Activated CD4-positive, alpha-beta memory T cell treated with anti-CD3 and anti-CD28 coated beads, Interleukin-2, amount 10 ng/mL, durations not matched to agents 7 days and 5 days (primary cell): ENCODE measurements at places on chromosomes 7 and 10. TPM values are rescaled to one million over a fixed set of nuclear protein-coding genes. Genes with fewer than 3 reads are reported as not detected.
A peak's percentile ranks its signal among the peaks of the same experiment; 100 is the strongest.

The OPALIN gene
- not detected for total RNA-seq

The TRPV6 gene
- not detected for total RNA-seq

- no peak for DNase-seq
These were observed 20.2 kb downstream of the TAS2R16 start for GRCh38 chr7:122975341-122975740.

DNA sequence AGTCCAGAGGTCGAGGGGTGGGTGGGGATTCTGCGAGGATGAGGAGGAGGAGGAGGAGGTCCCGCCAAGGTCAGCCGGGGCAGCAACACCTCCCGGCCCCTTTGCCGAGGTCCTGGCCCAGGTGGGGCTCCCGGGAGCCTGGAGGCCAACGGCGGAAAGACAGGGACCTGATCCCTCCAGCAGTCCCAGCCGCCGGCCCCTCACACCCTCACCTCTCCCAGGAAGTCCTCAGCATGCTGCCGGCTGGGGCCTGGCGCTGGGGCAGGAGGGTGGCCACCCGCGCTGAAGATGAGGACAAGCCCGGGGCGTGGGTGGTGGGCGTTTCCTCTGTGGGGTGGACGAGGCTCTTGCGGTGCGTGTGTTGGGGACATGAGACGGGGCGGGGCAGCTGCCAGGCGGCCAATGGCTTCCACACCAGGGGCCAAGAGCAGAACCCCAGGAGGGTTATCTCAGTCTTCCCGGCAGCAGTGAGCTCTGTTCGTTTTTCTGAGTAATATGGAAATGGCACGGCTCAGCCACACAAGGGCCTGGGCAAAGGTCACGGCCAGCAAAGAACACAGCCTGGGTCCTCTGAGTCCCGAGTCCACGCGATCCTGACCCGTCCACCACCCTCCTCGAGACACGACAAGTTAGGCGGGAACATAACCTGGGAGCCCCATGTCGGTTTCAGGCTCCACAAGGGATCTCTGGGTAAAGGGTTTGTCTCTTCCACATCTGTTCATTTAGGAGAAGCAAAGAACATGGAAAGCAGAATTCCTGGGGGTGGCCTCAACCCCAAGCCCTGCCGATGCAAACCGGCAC lies 82.9 kb upstream of the PDGFA start:
- DNase-seq, result peak; percentile 54

GRCh38 chr7:45104844-45105587 lies 6.5 kb downstream of the TBRG4 start:
- no peak for DNase-seq

The WASL gene
- 7.1 TPM for total RNA-seq

The GPR141 gene
- total RNA-seq, result not detected

DNA sequence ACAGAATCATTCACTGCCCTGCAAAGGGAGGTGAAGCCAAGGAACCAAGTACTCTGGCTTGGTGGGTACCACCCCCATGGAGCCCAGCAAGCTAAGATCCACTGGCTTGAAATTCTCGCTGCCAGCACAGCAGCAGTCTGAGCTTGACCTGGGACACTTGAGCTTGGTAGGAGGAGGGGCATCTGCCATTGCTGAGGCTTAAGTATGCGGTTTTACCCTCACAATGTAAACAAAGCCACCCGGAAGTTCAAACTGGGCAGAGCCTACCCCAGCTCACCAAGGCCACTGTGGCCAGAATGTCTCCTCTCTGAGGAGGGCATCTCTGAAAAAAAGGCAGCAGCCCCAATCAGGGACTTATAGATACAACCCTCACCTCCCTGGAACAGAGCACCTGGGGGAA lies 1050.0 kb upstream of the GHITM start:
- DNase-seq, result no peak

DNA sequence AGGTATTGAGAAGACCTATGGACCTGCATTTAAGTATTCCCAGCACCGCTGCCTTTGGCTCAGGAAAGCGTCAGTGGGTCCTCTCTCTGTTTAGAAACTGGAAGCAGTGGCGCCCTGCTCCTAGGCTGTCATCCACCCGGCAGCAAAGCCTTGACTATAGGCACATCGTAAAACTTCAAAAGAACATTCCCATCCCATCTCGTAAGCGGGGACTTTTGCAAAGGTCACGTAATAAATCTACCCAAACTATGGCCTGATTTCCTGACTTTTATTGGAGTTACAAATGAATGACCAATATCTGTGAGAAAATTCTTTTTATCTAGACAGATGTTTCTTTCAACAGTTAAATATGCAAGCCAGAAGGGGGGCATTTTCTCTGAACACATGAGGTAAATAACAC lies 115.8 kb upstream of the TCERG1L start:
- no peak for DNase-seq

GRCh38 chr10:80870282-80870681 lies 332.6 kb downstream of the SH2D4B start:
- no peak for DNase-seq

DNA sequence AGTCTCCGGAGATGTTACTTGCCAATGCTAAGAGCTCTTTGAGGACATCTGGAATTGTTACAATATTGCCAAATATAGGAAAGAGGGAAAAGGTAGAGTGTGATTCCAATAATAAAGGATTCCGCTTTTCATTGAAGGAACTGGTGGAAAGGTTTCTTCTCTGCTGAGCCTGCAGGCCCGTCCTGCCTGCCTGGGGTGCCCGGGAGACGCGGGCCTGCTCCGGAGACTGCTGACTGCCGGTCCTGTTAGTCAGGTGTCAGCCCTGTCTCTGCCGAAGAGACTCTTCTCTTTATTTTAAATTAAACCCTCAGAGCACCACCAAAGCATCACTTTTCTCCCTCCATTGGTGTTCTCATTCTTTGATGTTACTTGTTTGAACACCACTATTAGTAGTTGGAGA lies 2.2 kb downstream of the EGFR start:
- DNase-seq, result no peak
